Activated CD8-positive, alpha-beta memory T cell treated with anti-CD3 and anti-CD28 coated beads for 4 hours (primary cell): ENCODE measurements at places on chromosomes 6 and 20.

DNA sequence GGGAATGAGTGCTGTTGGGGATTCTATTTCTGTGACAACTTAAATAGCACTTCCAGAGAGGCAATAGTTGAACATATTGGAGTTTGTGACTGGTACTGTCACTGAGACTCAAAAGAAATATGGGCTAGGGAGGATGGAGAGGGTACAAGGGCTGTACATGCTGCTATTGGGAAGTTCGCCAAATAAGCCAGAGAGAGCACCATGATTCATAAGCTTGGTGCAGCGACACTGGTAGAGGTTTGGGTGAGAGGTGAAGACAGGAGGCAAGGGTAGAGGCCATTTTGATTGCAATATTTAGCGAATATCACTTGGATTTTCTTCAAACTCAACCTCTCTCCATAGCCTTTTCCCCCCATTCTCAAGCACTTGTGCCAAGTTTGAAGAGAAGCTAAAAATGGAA, 214.3 kb downstream of the OGFRL1 start:
- no peak for DNase-seq

DNA sequence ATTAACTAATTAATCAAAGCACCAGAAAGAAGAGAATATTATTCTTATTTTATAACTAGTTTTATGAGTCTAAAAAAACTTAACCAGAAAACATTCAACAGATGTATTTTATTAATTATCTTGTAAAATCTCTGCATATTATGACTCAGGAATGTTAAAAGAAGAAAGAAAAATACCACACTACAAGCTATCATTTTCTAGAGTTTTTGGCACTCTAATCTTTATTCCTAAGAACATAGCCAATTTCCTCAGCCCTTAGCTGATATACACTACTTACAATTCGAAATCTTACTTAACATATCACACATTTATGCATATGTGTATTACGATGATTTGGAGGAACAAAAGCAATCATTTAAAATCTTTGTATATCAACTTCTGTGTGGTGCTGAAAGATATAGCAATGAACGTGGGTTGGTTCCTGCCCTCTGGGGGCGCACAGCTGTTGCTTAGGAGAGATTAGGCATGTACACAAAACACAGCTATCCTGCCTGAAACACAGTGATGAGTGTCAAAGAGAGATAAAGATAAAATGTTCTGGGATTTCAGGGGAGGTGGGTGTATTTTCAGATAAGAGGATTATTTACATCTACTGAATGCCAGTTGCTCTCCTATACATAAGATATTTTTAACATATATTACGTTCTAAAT, 404.5 kb downstream of the SYNE1 start:
- no peak for DNase-seq

GRCh38 chr6:113488812-113489685, 368.1 kb upstream of the MARCKS start:
- no peak for DNase-seq

- DNase-seq = no peak
Measured at GRCh38 chr6:6331393-6331792, 10.9 kb upstream of the F13A1 start.

DNA sequence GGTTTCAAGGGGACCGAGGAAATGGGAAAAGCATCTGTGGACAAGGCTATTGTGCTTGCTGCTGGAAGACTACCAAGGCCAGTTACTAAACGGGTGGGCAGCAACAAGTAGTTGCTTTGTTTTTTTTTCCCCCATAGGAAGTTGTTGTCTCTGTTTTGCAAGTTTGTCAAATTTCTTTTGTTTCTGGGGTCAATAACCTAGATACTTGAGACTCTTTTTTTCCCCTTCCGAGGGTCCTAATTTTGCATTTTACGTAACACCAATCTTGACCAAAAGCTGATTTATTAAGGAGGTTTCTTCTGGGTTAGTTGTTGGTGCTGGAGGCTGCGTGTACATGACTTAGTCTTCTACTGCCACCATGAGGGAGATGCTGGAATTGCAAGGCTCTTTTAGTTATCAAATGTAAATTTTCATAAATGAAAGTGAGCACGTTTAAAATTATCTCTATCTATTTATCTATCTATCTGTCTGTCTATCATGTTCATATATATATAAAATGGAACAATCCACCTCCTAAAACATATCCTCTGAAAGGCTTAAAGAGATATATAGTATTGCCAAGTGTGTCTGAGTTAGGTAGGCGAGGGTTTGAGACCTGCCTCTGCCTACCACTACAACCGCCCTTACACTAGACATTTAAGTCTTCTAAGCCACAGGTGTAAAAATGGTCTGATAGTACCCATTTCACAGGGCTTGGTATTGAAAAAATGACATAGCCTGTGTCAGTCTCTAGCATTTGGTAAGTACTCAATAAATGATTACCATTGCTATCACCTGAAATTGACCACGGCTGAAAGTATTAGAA, 60.2 kb downstream of the GCLC start:
- DNase-seq = peak; percentile 33

DNA sequence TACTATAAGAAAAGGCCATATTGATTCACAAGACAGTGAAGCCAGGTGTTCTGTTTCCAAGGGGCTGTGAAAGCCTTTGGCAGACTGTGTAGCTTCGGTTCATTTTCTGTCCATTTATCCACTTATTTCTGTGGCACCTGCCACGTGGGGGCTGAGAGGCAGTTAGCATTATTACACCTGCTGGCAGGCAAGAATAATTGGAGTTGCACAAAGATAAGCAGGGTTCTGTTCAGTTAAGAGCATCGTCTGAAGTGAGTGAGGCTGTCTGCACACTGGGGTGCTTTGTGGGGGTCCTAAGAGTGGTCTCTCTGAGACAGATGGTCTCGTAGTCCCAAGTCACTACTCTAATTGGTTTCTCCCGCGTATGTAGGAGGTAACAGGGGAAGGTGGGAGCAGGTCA, 60.6 kb upstream of the CCN6 start:
- DNase-seq = no peak

GRCh38 chr6:38957426-38957825, 91.2 kb upstream of the GLP1R start:
- DNase-seq = no peak

GRCh38 chr20:13024596-13024995, 15.8 kb downstream of the SPTLC3 start:
- DNase-seq = no peak

- DNase-seq = no peak
Measured at GRCh38 chr6:145887969-145888368, 73.4 kb upstream of the FBXO30 start.

DNA sequence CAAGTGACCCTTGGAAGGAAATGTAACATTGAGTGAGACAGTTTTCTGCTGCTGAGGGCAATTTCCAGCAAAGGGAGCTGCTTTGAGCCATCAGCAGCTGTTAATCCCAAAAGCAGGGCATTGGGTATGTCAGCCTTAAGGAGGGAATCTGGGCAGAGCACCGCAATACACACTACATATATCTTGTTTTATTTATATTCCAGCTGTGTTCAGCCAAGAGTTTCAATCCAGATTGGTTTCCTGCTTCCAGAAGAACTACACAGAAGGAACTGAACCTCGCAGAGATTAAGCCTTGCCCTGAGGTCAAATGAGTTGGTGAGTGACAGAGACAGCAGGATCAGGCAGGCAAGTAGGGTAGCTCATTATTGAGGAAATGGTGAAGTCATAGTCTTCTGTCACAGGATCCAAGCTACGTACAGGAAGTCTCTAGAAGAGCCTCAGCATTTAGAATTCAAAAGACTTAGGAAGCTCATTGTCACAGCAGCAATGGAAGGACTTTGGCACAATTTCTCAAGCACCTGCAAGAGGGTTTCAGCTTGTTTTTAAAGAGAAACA, 109.9 kb upstream of the HEY2 start:
- no peak for DNase-seq

DNA sequence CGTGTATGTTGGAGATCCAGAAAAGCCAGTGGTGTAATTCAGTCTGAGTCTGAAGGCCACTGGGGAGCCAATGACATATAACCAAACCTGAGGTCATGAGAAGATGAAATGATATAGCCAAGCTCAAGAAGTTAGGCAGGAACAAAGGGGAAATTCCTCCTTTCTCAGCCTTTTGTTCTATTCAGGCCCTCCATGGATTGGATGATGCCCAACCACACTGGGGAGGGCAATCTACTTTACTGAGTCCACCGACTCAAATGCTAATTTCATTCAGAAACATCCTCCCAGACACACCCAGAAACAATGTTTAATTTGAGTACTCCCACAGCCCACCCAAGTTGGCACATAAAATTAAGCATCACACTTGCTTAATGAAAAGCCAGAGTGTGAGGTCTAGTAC, 183.6 kb downstream of the GJA1 start:
- no peak for DNase-seq

DNA sequence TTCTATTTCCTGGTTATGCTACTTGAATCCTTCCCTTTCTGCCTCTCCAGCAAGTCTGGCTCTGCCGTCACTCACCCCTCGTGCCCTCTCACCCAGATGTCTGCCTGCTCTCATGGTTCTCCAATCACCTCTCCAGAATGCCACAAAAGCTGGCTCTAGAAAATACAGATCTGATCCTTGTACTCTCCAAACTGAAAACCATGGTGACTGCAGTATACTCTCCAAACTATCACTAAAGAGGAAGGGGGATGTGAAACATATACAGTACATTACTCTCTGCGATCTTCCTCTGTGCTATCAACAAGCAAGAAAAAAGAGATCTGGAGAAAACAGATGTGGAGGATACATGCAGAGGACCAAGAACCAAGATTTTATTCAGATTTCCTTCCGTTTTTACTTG, 91.1 kb downstream of the ATXN1 start:
- DNase-seq = no peak

DNA sequence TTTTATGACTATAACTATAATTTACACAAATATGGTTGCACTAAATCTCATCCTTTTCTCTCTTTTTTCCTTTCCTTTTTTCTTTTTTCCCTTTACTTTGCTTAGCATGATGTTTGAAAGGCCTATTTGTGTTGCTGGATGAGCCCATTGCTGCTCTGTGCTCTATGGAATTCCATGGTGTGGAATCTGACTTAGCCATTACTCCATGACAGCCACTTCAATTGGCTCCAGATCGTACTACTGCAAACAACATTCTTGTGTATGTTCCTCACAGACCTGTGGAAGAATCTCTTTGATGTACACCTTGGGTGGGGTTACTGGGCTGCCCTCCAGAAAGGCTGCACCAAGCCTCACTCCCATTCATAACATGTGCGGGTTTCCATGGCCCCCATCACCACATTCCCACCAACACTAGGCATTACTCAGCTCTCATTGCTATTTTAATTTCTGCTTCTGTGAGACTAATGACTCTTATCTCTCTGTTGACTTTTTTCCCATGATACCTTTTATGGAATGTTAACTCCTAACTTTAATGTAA, 979.0 kb downstream of the KIF16B start:
- DNase-seq = no peak

GRCh38 chr6:912871-913835, 220.2 kb upstream of the EXOC2 start:
- DNase-seq = no peak

DNA sequence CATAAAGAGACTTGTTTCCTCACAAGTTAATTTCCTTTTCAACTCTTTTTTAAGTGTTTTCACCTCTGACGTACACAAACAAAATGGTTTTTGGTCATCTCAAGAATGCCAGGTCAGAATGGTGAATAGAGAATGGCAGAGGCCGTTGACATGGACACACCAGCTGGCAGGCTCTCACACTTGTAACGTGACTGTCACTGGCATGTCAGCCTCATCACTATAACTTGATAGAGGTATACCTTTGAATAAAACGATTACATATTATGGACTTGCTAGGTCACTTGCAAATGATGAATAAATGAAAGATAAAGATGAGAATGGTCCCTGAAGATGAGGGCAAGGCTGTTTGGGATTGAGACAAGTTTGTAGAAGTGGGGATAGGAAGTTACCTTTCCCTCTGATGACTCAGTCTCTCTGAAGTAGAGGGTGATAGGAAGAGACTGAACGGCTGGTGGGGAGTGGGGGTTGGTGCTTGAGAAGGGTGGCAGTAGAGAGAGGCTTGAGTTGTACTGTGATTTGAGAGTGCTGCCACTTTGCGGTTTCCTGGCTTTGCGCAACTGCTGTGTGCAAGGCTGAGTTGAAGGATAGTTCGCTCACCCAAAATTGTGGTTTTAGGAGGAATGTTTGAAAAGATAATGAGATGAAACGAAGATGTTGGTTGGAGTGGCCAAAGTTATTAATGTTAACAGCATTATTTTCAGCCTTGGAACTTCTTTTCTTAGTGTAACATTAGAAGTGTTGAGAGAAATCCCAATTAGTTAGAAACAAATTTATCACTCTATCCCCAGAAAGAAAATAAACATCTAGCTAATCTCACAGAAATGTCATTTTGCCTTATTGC, 30.3 kb downstream of the TBPL1 start:
- peak; percentile 6 for DNase-seq

DNA sequence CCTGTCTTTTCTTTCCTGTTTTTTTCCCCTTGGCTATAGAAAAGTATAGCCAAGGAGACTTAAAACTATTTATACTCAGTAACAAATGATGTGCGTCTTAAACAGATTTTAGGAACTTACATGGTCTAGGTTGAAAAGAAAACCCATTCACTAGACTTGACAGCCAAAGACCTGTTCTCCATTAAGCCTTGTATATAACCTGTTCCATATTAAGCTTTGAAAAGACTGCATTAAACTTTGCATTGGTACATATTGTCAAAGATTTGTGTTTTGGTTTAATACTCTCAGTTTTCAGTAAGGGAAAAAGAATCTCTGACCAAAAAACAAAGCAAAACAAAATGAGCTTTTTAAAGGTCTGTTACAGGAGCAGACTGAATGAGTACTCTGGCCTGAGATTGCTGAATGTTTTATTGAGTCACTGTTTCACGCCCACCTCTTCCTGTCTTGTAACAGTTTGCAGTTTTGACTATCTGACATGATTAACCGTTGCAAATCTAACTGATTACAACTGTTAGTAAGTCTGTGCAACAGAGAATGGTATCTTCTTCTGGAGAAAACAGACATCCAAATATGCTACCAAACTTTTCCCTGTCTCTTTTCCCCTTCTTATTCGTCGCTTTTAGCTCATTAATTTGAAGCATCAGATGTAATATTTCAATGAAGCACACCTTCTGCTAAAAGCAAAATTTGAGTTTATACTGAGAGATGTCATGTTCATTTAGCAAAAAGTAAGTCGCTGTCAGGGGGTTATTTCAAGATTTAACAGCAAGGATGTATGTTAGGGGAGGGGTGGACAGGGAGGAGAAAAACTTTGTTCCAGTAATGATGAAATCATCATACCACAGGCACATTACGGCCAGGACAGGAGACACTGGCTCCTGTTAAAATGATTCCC, 59.1 kb upstream of the SUPT3H start:
- peak; percentile 23 for DNase-seq

GRCh38 chr6:155372256-155372655, 58.0 kb upstream of the TFB1M start:
- DNase-seq = no peak

- no peak for DNase-seq
Measured at GRCh38 chr6:5899216-5900045, 107.3 kb downstream of the NRN1 start.

DNA sequence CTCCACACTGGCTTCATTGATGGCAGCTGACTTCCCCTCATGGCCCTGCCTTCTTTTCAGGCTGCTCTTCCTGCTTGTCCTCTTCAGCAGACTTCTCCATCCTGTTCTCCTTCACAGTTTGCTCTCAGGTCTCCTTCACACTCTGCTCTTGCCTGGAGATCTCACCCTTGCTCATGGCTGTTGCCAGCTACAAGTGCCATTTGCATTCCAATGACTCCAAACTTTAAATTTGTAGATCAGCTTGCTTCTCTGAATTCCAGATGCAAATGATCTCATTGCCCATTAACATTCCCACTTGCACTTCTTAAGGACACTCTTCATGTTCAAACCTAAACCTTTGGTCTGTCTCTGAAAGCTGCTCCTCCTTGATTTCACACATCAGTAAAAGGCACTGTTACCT, 343.0 kb downstream of the QKI start:
- DNase-seq = no peak
